ENCODE measurements at places on chromosomes 7 and 10.
A peak's percentile ranks its signal among the peaks of the same experiment; 100 is the strongest.

- DNase-seq, result no peak
Observed at GRCh38 chr7:15692501-15693020, 6.1 kb upstream of the MEOX2 start.

GRCh38 chr10:97763411-97763810 is 8.4 kb downstream of the SFRP5 start:
- DNase-seq, result no peak

- DNase-seq, result no peak
Observed at GRCh38 chr10:10160821-10161312, 856.8 kb upstream of the CELF2 start.

GRCh38 chr7:77626586-77627308 is 69.5 kb upstream of the RSBN1L start:
- no peak for DNase-seq

DNA sequence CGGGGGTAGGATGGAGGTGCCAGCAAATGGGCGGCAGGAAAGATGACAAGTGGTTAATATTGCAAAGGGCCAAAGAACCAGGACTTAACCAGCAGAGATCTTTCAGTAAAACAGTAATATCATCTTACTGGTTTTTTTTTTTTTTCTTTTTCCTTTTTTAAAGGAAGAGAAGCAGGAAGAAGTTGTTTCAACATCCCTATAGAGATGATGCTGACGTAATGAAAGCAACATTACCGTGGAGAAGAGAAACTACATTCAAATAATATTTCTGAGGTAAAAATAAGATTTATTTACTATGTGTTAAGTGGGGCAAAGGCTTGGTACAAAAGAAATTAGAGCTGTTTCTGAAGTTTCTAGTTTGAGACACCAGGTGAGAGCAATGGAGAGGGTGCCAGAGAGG is 11.0 kb downstream of the MINDY3 start:
- DNase-seq, result no peak

DNA sequence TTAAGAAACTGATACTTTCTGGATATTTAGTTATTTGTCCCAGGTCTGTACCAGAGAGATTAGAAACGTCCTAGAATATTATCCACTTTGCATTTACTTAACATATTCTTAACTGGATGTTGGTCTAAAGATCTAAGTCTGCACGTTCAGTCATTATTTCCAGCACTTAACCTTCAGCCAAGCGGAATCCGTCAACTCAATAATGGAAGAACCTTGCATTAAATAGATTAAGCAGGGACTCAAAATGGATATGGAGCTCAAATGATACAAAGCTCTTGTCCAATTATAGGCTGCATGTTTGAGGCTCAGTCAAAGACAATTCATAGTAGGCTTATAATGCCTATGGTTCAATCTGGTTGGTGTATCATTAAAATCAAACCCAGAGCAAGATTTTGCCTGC is 162.9 kb downstream of the SEMA3D start:
- no peak for DNase-seq

DNA sequence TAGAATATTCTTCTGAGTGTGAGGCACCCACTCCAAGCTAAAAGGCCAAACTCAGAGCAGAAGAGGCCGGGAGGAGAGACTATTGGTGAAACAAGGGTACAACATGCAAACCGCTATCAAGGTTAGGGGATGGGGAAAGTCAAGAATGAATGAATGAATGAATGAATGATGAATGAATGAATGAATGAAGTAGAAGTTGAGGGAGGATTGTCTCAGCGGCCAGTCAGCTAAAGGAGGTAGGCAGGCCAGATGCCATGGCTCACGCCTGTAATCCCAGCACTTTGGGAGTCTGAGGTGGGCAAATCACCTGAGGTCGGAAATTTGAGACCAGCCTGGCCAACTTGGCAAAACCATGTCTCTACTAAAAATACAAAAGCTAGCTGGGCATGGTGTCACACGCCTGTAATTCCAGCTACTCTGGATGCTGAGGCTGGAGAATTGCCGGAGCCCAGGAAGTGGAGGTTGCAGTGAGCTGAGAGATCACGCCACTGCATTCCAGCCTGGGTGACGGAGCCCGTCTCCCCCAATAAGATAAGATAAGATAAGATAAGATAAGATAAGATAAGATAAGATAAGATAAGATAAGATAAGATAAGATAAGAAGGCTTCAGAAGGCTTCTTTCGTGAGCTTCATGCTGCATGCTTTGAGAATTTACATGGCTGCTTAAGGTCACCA is 250.8 kb downstream of the CCDC3 start:
- peak; percentile 46 for DNase-seq

DNA sequence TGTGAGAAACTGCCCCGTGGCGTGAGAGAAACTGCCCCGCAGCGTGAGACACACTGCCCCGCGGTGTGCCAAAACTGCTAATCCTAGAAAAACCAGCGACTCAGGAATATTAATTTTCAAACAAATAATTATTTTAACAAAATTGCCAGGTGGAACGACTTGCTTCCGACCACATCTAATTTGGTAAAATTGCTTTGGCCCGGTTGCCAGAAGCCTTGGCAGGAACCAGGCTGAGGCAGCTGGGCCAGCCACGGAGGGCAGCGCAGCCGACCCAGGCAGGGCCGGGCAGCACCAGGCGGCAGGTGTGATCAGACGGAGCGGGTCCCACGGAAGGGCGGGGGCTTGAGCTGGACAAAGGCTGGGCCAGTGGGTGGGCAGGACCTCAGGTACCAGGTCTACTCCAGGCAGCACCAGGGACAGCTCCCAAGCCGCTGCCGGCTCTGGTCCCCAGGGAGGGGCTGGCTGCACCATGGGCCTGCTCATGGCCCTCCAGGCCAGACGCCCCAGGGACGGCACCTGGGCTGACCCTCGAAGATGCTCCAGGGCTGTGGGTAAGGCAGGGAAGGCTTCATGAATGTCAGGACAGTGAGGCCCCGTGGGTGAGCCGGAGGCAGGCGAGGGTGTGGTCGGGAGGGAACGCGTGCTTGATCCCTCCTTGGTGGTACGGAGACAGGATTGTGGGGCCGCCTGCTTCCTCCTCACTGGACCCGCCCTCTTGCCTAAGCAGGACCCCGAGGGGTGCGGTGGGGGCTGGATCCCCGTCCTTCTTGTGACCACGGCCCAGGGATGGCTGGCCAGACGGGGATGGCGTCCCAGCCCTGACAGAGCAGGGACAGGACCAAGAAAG is 7.7 kb upstream of the ADGRA1 start:
- DNase-seq, result peak; percentile 82

- no peak for DNase-seq
Observed at GRCh38 chr7:124779620-124780019, 14.0 kb upstream of the GPR37 start.

GRCh38 chr7:33645104-33645503 is 260.2 kb upstream of the BMPER start:
- DNase-seq, result no peak

- DNase-seq, result no peak
Observed at GRCh38 chr10:11157292-11158076, 139.8 kb downstream of the CELF2 start.

- DNase-seq, result no peak
Observed at GRCh38 chr7:157403646-157404401, 67.0 kb downstream of the DNAJB6 start.

GRCh38 chr7:92075455-92076158 is 58.7 kb downstream of the CYP51A1 start:
- DNase-seq, result no peak

GRCh38 chr10:130477360-130477759 is 341.2 kb downstream of the GLRX3 start:
- peak; percentile 24 for DNase-seq

GRCh38 chr10:101139421-101139911 is 8.4 kb downstream of the TLX1 start:
- peak; percentile 66 for DNase-seq

DNA sequence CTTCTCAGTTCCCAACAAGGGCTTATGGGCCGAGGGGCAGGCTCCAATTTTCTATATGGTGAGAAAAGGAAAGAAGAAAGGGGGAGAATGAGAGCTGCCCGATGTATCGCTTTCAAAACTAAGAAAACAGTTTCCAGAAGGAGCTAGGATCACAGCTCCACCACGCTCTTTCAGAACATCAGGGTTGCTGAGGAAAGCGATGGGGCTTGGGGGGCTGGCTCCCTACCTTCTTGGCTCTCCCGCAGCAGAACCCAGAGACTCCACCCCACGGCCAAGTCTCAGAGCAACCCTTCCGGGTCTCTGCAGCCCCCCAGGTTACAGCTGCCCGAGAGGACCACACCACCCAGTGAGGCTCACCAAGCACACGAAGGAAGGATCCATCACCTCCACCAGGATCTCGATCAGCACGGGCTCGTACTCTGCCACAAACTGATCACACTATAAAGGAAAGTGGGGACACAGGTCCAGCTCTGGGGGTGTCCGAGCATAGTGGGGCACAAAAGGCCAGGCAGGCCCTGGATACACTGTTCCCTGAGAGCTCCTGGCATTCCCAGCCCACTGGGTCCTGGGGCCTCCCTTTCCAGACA is 32.3 kb downstream of the PSAP start:
- no peak for DNase-seq

Data from ELF-1 (cell line).